ENCODE measurements at places on chromosomes 4 and X.

DNA sequence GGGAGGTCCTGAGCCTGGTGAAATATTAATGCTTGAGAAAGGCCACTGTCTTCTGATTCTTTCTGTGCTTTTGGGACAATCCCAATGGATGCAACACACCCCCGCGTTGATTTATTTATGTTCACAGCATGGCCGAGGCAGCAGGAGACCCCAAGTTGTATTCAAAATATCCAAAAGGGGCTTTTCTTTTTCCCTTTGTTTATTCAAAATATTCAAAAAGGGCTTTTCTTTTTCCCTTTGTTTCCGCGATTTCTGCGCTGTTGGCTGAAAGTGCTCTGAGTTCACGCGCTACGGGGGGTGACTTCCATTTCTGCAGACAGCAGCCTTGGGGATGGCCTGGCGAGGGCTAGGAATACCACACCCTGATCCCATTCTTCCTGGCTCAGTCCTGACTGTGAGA lies 59.5 kb upstream of the PPP2R3B start:
- DNase-seq, result no peak

DNA sequence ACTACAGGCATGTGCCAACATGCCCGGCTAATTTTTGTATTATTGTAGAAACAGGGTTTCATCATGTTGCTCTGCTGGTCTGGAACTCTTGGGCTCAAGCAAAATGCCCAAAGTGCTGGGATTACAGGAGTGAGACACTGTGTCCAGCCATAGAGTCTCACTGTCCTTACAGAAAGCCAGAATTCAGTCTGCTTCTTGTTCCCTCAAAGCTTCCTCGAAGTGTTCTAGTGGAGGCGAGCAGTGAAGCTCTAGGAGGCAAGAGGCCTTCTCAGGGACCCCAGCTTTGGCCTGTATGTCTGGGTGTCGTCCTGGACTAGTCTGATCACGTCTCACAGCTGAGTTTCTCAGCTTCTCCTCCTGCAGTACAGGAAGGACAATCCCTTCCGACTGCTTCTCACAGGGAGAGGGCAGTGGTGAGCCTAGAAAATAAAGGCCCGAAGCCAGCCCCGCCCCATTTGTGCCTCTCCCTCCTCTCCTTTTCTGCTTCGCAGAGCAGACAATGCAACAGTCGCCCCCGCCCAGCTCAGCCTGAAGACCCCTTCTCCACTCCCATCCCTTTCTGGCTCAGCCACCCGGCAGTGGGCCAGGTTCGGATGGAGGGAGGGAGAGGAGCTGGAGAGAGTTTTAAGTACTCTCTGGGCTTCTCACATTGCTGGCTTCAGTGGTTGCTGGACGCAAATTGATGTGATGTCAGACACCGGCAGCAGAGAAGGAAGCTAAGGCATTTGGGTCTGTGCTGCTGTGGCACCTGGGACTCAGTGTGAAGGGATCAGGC lies 11.1 kb upstream of the FAM3A start:
- peak; percentile 80 for DNase-seq

- DNase-seq, result no peak
These were observed 84.5 kb upstream of the MAML3 start for GRCh38 chr4:140238351-140239056.

- no peak for DNase-seq
These were observed 178.6 kb upstream of the TBL1X start for GRCh38 chrX:9286234-9286633.

- no peak for DNase-seq
These were observed 1.3 kb downstream of the NKRF start for GRCh38 chrX:119604766-119605463.

GRCh38 chrX:116357329-116357728 lies 79.1 kb upstream of the SLC6A14 start:
- no peak for DNase-seq

DNA sequence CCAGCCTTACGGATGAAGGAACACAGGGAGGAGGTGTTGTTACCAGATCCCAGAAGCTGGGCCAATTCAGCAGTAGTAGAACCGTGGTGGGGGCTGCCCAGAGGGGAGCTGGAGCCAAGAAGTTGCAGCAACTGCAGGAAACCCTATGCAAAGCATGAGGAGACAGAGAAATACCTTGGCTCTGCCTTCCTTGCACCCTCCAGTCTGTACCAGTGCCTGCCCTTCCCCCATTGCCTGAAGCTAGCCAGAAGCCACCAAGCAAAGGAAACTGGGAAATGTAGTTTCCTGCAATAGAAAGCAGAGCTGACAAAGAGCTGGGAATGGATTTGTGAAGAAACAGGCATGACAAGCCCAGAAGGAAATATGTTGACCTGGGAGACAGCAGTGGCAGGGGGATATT lies 108.7 kb upstream of the FUNDC1 start:
- DNase-seq, result no peak

DNA sequence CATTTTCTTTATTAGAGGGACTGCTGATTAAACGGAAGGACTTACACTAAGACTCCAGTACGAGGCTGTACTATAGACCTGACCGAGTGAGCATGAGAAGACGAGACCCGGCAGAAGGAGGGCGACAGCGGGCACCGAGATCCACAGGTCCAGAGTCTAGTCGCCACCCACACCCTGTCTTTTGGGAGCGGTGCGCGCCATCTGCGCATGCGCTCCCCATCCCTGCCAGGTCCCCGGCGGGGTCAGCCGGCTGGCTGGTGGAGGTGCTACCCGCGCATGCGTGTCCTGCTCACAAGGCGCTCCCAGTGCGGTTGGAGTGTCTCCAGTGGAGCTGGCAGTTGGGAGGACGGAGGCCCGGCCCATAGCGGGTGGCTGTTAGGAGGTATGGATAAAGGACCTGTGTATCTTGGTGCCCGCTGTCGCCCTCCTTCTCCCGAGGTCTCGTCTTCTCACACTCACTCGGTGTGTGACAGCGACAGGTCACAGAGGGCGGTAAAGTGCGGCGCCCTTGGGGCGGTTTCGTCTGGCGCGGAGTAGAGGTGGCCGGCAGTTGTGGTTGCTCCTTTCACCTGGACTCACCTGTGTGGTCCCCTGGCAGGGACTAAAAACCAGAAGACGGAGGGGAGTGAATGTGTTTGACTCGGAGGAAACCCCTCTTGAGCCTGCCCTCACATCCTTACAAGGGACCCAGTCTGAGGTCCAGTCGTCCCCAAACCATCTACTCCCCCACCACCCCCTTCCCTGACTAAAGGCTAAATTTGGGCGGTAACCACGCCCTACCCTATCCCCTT lies 7.6 kb upstream of the HSD17B10 start:
- peak; percentile 83 for DNase-seq

DNA sequence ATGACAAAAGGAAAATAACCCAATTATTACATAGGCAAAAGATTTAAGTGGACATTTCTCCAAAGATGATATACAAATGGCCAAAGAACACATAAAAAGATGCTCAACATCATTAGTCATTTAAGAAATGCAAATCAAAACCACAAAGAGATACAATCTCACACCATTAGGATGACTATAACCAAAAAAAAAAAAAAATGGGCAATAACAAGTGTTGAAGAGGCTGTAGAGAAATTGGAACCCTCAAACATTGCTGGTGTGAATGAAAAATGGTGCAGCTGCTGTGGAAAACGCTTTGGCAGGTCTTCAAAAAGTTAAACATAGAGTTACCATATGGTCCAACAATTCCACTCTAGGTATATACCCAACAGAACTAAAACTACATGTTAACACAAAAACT lies 5.6 kb upstream of the PRDX4 start:
- no peak for DNase-seq

DNA sequence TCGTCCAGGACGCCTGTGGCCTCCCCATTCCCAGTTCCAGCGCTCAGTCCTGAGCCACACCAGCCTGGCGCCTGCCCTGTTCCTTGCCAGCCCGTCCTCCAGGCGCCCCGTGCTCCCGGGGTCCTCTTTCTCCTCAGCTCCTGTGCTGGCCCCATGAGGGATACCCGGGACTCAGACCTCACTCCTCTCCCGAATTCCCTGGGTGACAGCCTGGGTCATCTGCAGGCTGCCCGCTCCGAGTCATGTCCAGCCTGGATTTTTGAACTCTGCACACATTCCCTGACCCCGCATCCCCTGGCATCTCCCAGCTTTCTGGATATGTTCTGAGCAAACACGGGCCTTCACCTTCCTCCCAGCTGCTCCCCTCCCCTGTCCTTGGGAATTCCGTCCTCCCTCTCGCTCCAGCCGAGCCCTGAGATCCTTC lies 14.9 kb upstream of the ADD1 start:
- no peak for DNase-seq

GRCh38 chrX:123990602-123991001 lies 29.1 kb downstream of the STAG2 start:
- DNase-seq, result no peak

DNA sequence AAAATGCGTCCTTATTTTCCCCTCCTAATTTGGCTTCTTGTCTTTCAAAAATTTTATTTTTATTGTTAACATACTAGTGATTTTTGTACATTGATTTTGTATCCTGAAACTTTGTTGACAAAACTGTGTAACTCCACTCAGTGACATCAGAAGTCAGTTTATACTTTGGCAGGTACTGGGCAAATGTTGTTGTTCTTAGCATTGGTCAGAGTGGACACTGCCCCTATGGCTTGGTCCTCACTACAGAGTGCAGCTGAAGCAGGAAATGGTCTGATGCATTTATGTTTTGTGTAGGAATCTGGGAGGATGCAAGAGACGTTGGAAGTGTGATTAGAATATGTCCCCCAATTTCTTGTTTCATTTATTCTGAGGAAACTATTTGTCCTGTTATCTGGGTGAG lies 205.5 kb upstream of the CENPE start:
- DNase-seq, result no peak

GRCh38 chr4:67719953-67720617 lies 19.1 kb upstream of the UBA6 start:
- DNase-seq, result no peak

DNA sequence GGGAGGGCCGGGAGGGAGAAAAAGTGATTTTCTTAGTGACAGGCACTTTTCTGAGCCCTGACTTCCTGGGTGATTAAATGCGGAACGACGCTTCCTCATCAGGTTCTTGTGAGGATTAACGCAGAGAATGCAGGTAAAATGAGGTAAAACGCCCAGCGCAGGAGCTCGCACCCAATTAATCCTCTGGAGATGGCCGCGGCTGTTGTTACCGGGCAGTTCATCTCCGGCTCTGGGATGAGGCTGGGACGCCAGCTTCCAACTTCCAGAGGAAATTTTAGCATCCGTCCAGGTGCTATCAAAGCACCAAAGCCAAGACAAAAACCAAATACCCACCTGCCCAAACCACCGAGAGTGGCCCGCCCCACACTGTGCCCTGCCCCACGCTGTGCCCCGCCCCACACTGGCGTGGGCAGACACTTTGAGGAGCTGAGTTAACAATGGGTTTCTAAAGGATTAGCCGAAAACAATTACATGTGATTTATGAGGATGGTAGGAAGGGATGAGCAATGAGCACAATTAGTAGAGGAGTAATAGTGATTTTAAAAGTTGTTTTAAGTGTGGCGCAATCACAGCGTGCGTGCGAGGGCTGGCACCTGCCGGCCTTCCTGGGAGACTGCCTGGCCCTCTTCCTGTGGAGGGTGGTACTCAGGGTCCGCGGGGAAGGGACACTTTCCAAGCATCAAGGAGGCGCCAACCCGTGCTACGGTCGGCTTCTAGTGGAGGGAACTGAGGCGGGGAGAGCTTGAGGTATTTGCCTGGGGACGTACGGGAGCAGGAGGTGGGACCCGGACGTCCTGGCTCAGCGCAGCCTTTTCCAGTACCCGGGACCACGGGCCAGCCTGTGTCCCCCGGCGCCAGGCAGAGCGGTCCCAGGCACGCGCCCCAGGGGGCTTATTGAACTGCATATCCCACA lies 41.6 kb upstream of the ADRA2C start:
- no peak for DNase-seq

DNA sequence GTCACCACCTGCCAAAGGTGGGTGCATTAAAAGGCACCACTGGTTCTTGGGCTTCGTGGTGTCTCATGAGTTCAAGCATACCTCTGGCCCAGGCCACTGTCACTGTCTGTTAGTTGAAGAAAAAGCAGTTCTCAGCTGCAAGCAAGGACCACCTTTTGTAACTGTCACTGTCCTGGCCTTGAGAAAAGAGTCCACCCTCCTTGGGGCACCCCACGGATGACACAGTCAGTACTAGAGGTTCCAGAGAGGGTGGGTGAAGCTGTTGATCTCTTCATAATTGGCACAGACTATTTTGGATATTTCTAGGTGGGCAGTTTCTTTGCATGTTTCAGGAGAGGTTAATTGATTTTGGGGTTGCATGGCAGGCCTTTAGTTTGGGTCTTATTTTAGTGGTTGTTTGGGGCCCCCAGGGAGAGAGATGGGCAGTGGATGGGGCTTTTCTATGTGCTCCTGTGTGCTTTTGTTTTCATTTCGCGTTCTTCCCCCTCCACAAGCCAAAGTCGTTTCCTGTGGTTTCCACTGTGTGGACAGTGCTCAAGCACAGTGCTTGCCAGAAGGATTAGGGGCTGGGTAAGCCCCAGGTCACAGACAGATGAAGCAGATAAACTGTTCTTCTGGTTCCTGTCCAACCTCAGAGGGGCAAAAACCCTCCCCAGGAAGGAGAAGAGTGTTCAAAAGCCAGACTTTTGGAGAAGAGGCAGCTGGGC lies 156.2 kb upstream of the PPP1R2C start:
- peak; percentile 41 for DNase-seq

- DNase-seq, result no peak
These were observed 100.5 kb downstream of the AASDH start for GRCh38 chr4:56286763-56287162.

- DNase-seq, result peak; percentile 87
These were observed at the start of gene PNPLA4 for GRCh38 chrX:7927259-7928167. PNPLA4 (minus strand) TSS chrX:7927413; CDS start chrX:7926119, 1,294 bp downstream.

GRCh38 chrX:109812236-109812635 lies 79.2 kb upstream of the ACSL4 start:
- no peak for DNase-seq

GRCh38 chrX:45385757-45386156 lies 185.1 kb upstream of the DIPK2B start:
- no peak for DNase-seq

DNA sequence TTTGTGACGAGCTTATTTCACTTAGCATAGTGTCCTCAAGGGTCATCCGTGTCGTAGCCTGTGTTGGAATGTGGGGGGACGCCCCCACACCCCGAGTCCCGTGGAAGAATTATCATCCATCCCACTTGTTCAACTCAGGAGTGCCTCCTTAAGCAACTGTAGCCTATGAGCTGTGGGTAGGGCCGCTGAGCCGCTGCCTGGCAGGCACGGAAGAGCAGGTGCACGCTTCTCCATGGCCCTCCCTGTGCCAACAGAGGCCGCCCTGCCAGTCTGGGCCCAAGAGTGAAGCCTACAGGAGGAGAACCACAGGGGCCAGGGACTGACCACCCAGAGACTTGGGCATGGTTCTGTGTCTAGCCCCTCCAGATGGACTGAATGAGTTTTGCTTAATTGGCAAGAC lies 2.3 kb upstream of the RGS12 start:
- DNase-seq, result no peak

DNA sequence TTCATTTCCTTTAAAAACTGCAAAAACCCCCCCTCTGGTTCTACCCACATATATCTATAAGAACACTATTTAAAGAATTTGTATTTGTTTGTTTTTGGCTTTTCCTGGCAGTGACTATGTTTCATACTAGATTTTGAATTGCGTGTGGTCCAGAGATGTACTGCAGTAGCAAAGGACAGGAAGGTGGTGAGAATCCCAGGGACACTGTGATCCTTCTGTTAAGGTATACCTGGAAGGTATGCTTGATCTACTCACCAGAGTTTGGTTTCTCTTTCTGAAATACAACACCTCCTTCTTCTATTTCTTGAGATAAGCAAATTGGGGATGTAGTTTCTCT lies 129.6 kb upstream of the RASGEF1B start:
- DNase-seq, result no peak
